Activated CD8-positive, alpha-beta memory T cell treated with anti-CD3 and anti-CD28 coated beads for 1 hour (primary cell): ENCODE measurements at places on chromosomes 5 and 9.

GRCh38 chr5:178986326-178986960 is 8.7 kb downstream of the GRM6 start:
- no peak for DNase-seq

DNA sequence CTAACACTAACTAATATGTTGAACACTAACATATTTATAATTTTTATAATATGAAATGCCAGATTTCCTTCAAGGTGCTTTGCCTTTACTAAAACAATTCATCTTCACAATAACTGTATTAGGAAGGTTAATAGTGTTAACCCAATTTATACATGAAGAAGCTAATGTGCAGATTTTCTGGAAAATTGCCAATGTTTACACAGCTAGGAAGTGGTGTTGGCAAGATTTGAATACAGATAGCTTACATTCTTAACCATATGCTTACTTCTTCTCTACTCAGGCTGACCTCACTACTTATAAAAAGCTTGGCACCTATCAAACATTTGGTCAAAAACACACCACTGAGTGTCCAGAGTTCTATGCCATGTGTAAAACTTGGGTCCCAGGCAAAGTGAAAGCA is 445.4 kb upstream of the ITGA1 start:
- no peak for DNase-seq

DNA sequence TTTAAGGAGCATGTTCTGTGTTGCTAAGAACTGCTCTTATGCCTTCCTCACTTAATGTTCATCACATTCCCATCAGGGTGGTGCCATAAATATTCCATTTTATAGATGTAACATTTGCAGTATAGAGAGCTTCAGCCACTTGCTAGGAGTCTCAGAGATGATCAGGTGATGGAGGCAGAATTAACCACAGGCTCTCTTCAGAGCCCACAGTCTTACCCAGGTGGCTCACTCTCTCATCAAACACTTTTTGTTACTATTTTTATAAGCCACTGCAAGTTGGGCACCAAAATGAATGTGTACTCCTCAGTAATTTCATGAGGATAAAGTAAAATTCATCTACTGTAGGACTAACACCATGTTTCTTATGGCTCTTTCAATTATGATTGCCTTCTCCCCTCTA is 491.5 kb upstream of the DAP start:
- no peak for DNase-seq

- no peak for DNase-seq
These were observed 78.5 kb downstream of the ZCCHC7 start for GRCh38 chr9:37198831-37199230.

GRCh38 chr9:130561056-130561455 is 18.3 kb upstream of the FUBP3 start:
- no peak for DNase-seq

GRCh38 chr5:142845402-142845921 is 75.3 kb downstream of the ARHGAP26 start:
- DNase-seq, result no peak

DNA sequence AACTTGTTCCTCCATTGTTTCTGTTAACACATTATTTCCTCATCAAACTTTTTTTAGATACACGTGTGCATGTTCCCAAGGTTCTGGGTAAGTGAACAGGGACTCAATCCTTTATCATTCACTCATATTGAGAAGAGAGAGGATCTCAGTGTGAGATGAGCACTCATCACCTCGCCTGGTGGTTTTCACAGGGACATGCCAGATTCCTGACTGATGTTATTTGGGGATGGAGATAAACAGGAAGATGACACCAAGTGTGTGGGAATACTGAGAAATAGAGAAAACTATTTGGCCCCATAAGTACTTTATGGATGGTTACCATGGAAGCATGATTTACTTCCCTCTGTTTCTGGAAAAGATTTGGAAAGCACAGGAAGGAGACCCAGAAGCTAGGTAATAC is 533.3 kb upstream of the DMAC1 start:
- no peak for DNase-seq

DNA sequence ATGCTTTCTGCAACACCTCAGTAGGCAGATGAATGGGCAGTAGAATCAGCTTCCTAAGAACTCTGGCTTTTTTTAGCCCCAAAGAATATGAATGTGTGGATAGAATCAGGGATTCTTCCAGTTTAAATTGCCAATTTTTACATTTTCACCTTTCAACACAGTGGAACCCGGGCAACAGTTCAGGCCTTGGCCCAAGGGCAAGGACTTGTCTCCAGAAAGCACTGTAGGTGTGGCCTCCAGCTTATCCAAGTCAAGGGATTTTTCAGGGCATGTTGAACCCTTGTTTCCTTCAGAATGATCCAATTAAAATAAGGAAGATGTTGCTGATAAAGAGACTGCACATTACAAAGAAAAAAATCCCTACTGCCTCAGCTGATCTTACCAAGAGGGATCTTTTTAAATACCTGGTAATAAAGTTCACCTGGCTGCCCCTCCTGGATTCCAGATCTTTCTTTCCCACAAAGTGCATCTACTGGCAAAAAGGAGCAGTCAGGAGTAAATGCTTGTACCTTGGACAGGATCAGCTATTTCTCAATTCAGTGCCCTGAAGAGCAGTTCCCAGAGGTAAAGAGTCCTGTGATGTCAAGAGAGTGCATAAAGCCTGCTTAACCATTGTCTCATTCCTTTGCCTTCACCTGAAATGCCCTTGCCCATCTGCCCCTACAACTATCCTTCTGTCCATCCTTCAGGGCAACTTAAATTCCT is 80.1 kb upstream of the PLPP6 start:
- no peak for DNase-seq

DNA sequence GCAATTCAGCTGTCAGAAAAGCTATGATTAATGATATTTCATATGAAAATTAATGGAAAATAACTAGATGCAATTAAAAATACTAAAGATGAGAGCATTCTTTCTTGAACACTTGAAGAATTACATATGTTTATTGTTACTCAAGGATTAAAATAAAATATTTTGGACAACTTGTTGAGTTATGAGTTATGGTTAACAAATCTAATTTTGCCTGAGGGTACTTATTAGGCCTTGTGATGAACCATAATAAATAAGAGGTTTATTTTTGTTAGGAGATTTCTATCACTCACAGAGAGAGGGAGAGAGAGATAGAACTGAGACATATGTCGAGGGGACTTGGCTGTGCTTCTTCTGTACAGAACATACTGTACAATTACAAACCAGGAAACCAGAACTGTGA is 183.7 kb downstream of the ISL1 start:
- DNase-seq, result no peak

DNA sequence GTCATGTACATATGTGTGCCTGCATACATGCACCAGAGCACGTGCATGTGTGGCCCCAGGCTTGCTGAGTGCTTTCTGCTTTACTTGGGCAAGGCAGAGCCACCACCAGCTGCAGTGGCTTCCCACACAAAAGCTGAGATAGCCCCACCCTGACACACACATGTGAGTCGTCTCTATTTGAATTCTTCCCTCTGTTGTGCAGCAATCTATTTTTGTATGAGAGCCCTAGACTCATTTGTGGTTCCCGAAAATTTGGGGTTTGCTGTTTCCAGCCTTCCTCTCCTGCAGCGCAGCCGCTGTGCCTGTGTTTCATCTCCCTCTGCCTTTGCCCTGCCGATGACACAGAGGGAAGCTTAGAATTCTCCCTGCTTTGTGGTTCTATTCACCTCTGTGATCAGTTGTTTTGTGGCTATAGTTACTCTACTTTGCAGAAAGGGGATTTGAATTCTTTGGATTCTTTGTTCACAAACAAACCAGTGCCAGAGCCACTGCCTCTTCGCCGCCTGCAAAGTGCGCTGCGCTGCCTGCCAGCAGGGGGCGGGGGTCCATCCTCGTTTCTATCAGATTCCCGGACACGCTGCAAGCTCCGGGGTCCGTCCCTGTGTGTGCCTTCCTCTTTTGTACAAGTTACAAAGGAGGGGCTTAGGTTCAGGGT is 95.8 kb upstream of the DAP start:
- DNase-seq, result no peak

GRCh38 chr9:107715740-107716139 is 226.2 kb upstream of the KLF4 start:
- no peak for DNase-seq

GRCh38 chr9:38422555-38423260 is 1.5 kb downstream of the IGFBPL1 start:
- DNase-seq, result no peak

DNA sequence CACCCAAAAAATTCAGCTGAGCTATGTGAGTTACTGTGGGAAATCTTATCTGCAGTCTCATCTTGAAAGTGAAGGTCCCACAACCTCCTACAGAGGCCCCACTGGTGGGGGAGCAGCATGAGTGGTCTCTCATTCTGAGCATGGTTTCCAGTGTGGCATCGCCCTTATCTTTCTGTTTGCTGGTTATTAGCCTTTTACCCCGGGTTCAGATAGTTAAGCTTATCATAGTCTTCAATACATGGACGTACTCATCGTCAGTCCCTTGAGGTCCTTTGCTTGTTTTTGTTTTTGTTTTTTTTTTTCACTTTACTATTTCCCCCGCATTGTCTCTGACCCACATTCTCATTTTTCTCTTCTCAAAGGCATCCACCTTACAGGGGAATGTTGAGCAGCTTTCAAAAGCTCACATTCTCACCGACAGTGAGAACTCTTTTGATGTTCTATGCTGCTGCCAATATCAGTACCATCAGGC is 7.7 kb upstream of the HAVCR2 start:
- DNase-seq, result no peak

DNA sequence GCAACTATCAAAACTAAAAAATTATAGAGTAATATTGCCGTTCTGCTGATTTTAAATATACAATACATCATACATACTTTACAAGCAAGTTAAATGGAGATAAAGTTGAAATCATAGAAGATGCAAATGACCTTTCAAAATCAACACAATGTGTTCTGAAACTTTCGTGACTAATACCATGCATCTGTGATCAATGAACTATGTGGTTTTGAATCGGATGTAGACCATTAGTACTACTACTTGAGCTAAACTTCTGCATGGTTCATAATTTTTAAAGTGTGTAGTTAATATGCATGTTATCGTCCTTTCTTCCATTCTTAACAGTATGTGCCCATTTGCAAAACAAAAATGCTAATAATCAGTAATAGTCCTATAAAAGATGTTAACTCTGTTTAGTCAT is 11.3 kb upstream of the PHF2 start:
- no peak for DNase-seq

DNA sequence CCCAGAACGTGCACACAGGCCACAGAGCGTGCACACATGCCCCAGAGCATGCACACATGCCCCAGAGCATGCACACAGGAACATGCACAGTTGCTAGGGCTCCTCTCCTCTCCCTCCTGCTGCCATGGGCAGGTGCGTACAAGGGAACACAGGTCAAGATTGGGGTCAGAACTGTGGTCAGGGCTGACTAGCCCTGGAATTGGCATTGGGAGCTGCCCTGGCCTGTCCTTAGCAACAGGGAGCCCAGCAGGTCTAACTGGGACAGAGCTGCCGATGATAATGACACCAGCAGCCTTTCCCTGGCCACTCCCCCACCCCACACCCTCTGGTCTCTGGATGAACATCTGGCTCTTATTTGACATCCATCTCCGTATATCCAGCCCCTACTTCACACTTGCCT is 8.0 kb downstream of the PCDH1 start:
- DNase-seq, result no peak

GRCh38 chr5:125950012-125950615 is 473.1 kb upstream of the GRAMD2B start:
- DNase-seq, result no peak

GRCh38 chr5:124622851-124623250 is 123.6 kb downstream of the ZNF608 start:
- DNase-seq, result no peak

DNA sequence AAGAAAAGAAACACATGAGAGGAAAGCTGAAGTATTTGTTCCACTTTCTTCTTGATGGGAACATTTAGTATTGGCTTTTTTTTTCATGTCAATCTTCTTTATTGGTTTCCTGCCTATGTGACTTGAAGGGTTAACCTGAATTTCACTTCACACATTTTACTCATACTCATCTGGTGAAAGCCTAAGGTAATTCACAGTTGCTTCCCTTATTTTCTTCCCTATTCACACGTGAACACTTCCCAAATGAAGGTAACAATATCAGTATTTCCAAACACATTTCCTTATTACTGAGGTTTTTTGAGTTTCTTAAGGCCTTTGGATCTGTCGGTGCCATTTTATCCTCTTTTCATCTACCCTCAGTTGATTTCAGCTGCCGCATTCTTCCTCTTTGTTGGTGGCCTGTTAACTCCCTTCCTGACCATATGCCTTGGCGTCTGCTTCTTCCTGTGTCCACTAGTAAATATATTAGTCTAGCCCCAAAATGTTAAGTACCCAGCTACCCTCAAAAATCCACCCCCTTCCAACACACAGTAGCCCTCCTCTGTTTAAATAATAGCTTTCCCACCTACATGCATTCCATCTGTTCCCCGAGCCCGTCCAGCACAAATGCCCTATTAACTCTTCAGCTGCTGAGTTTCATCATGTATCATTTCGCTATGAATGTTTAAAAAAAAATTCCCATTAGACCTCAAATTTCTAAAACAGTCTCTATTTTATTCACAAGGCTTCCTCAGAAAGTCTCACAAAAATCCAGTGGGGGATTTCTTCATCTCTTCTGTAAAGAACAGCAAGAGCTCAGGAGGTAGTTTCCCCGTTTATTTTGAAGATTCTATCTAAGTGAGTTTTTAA is 97.3 kb downstream of the USP20 start:
- no peak for DNase-seq

GRCh38 chr5:56447232-56447631 is 214.1 kb upstream of the ANKRD55 start:
- no peak for DNase-seq

DNA sequence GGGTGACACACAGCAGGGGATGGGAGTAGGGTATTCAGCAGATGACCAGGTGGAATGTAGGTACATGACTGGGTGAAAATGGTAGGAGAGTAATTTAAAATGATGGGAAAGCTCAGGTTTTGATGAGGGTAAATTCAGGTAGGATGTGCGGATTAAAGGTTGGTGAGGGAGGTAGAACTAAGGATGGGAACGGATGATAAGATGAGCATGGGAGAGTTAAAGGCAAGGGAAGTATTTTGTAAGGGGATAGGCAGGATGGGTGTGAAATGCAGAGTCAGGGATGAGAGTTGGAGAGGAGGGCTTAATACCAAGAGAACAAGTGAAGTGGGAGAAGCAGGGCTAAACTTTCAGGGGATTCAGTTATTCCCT is 1.5 kb downstream of the TLN1 start:
- DNase-seq, result no peak

DNA sequence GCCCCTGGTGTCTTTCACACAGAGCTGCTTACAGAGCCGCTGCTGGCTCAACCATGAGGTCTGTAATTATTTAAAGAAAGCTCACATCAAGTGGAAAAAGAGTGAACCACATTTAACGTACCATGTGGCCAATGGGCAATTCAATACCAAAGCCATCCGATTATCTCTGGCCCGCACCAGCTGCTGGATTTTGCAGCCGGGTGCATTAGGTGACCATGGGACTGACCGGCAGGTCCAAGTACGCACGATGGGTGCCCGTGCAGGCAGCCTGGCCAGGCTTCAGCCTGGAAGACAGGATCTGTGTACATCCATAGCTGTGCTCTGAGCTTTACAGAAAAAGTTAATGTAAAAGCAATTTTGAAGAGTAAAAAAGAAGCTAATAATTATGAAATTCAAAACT is 20.5 kb downstream of the PPARGC1B start:
- DNase-seq, result no peak

GRCh38 chr9:92968081-92968480 is 20.8 kb downstream of the FGD3 start:
- DNase-seq, result no peak

GRCh38 chr5:97162045-97162444 is 19.6 kb upstream of the LIX1 start:
- DNase-seq, result peak; percentile 8

GRCh38 chr9:13651969-13652663 is 372.6 kb upstream of the MPDZ start:
- DNase-seq, result no peak

GRCh38 chr5:141951332-141951781 is 6.6 kb downstream of the PCDH12 start:
- DNase-seq, result no peak
